DMS 273 treated with DMSO at 0.1 percent for 48 hours (cell line): ENCODE measurements at places on chromosomes 11 and 22.

DNA sequence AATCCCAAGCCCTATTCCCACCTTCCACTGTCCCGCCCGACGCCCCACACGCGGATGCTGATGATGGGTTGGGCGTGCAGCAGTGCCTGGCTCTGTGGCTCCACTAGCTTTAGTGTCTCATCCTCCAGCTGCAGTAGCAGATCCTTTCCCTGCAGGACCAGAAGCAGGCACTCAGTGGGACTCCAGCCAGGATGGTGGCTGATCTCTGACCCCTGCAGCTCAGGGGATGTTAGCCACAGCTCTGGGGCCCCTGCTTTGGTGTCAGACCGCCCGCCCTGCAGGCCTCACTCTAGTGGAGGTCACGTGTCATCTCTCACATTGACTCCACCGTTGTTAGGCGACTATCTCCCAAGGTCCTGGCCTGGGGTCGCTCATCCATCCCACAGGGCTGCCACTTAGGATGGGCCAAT lies 11.8 kb downstream of the SMPD1 start:
- no peak for DNase-seq

DNA sequence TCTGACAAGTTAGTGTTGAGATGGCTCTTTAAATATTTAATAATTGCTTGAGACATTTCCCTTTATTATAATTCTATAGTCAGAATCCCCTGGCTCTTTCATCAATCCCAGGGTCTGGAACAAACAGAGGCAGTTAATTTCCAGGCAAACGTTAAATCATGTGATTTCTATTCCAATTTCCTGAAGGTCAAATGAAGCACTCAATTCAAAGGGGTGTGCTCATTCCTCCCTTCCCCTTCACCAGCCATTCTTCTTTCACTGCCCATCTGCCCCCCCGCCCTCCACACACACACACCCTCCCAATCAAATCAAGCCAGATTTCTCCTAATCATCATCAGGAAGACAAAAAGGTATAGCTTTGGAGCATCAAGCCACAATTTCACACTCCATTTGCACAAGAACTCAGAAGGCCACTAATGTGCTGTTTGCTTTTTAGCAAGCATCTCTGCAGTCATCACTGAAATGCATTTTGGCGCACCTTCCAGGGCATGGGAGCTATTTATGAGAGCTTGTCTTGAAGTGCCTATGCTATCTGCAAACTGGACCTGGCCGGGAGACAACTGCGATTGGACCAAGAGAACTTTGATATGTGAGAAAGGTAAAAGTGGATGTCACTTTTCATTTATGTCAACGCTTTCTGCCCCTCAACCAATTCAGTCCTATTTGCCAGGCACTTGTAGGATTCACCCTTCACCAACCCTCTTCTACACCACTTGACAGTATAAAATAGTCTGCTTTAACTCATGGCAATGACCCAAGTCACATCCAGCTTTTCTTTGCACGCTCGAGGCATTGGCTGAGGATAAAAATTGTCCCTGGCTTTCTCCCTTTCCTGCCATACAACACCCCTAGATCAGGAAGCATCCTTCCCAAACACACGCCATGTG lies 315.1 kb upstream of the API5 start:
- no peak for DNase-seq

- DNase-seq, result no peak
Measured at GRCh38 chr11:11701070-11701469, 79.3 kb upstream of the GALNT18 start.

DNA sequence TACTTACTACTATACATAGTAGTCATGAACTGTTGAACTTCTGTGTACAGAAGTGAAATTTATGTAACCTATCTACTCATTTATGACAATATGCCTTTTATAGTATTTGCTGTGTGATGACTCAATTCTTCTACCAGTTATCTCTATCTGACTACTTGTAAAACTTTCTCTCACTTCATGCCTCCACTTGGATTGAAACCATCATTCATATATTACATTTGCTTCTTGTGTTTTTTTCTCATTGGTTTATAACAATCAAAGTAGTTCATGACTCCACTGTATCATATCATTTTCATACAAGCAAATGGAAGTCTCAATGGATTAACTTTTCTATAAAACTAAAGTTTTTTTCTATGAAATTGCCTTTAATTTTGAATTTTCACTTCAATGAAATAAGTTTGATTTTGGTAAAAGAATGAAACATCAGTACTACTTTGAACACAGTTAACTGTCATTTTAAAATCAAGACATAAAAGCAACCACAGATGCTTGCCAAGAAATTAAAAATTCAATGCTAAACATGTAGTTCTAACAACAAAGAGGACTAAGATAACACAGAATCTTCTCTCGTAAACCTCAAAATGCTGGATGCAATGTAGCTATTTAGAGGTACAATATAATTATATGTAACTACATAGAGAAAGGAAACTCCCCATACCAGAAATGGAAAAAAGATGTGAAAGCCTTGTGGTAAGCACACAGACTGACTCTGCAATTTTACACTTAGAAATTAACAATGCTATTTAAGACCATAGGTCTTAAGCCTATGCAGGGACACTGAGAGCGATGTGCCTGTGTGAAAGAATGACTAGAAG lies 27.6 kb upstream of the EXPH5 start:
- no peak for DNase-seq

GRCh38 chr11:9899676-9900075 lies 235.8 kb downstream of the SWAP70 start:
- no peak for DNase-seq

DNA sequence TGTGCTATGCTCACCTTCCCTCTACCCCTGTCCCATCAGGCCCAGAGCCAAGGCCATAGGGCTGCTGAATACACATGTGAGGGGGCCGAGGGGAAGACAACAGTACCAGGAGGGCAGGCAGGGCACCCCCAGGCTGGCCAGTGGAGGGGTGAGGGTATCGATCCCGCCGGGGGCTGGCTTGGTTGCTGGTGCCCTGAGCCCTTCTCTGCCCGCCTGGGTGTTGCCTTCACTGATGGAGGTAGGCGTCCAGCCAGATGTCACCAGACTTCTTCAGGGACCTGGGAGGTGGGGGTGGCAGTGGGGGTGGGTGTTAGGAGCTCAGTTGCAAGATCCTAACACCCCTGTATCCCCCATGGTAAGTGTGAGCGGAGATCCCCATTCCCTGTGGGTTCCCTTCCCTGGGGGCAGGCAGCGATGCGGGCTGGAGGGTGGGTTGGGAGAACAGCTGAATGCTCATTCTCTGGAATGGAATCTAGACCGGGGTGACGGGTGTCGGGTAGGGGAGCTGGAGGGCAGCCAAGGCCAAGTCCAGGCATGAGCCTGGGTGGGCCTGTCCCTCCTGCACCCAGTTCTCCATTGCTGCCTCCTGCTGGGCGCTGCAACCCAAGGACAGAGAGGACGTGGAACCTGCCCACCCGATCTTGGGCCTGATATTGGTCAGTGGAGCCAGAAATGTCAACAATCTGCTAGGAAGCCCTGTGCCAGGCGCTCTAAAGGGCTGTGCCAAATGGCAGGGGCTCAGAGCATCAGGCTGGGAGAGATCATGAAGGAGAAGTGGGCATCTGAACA lies 17.6 kb downstream of the FADS3 start:
- no peak for DNase-seq
